ENCODE measurements at places on chromosomes 1 and 21.

- DNase-seq, result no peak
Measured at GRCh38 chr1:24867084-24867870, 62.8 kb downstream of the RUNX3 start.

GRCh38 chr1:2887941-2888855, 86.7 kb upstream of the TTC34 start:
- DNase-seq, result no peak

GRCh38 chr1:182041615-182042014, 19.9 kb downstream of the ZNF648 start:
- peak; percentile 2 for DNase-seq

DNA sequence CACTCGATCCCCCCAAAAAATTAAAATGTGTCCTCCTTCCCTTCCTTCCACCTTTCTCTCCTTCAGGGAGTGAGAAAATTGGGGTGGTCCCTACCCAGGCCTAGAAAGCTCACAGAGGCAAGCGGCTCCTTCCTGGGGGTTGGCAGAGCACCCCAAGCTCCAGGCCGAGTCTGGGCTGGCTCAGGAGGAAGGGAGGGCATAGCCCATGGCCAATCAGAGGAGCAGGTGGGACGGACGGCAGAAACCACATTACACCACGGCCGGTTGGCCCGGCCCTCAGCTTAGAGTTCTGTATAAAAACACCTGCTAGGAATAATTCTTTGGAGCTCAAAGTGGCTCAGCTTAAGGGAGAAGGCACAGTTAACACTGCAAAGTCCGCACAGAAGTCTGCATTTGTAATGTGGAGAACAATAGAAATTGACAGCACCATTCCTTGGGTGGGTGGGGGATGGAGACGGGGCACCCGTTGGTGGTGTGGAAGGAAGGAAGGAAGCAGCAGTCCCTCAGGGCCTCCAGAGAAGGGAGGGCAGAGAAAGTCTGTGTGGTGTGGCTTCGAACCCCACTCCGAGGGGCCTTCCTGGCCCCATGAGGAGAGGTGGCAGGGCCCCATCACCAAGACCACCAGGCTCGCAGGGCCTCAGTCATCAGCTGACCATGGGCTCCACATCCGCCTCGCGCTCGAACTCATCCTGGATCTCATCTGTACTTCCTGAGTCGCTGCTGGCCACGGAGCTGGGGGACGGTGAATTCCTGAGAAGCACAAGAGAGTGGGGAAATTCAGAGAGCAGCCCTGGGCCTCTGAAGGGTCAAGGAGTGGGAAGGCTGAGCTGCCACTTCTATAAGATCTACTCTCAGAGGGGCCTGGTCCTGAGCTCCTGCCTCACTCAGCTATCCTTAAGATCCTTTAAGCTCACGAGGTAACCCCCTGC, 5.8 kb upstream of the ALDH4A1 start:
- no peak for DNase-seq

DNA sequence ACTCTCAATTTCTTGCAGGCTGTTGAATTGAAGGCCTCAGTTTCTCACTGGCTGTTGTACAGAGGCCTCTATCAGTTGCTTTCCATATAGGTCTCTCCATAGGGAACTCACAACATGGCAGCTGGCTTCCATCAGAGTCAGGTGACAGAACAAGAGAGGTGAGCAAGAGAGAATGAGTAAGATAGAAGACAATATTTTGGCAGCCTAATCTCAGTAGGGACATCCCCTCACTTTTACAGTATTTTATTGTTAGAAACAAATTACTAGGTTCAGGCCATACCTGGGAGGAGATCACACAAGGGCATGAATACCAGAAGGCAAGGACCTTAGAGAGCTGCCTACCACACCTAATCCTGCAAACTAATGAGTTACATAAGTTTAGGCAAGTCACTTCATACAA, 162.8 kb downstream of the ATP6V1G3 start:
- no peak for DNase-seq

DNA sequence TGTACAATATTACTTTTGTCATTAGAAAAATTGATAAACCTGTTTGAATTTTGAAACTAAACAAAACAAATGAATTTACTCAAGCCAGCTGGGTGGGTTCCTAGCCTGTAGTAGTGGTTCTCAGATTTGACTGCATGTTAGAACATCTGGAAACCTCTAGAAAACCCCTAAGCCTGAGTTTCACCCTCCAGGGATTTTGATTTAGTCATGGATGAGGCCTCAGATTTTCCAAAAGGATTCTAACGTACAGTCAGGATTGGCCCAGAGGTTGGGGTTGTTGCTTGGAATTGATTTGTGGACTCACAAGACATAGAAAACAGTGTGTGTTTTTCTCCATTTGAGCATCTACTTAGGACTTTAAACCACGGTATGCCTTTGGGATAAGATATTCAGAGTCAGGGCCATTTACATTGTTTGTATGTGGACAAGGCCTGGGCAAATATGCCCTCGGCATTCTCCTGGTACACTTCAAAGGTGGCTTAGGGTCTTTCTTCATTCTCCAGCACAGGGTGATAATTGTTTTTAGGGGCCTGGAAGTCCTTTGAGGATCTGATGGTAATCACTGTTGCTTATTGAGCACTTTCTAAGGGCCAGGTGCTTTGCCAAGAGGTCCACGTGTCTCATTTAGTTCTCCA, 42.6 kb downstream of the ATP5PO start:
- no peak for DNase-seq

GRCh38 chr1:165895451-165895871, 68.0 kb downstream of the UCK2 start:
- DNase-seq, result peak; percentile 60

- peak; percentile 77 for DNase-seq
Measured at GRCh38 chr1:40392221-40392620, 18.7 kb downstream of the SMAP2 start.

DNA sequence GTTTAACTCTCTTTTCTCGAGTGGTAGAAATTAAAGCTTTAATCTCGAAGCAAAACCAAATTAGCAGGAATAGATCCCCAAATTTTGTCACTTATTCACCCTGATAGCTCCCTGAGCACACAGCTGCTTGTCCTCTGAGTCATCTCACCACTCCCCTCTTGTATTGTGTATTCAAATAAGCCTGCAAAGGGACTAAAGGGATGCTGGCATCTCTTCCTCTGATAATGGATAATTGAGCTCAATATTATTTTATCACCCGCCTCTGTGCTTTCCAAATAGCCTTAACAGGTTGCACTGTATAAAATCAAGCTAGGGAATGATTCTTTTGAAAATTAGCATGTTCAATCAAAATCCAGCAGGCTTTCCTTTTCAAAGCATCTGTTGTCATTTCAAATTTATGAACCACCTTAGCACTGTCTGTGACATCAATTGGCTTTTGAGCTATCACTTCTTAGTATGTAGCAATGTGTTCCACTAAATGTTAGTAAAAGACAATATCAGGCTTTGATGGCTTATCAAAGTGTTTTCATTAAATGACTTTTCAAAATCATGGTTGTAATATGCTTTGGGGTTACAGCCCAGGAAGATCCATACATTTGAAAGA, 561.6 kb downstream of the PLA2G4A start:
- DNase-seq, result no peak

GRCh38 chr21:43865540-43866259, 677 bp downstream of the AGPAT3 start:
- DNase-seq, result peak; percentile 20

DNA sequence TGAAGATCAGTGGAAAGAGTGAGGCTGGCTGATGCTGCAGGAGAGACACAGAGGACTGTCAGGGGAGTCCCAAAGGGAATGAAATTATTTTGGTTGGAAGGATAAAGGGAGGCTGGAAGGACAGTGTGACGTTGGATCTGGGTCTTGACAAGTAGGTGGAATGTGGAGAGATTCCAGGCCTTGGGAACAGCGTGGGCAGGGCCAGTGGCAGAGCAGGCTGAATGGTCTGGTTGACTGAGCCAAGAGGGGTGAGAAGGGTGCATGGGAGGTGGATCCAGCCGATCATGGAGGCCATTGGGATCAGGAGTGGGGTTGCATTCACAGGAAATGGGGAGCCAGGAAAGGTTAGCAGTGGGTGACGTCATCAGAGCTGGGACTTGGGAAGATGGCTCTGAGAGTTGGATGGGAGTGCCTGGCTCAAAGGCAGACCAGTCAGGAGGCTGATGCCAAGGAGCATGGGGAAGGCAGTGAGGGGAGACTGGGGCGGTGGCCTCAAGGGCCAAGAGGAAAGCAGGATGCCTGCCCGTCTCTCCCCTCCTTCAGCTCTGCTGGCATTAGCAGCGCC, 146.2 kb upstream of the VAMP3 start:
- DNase-seq, result no peak

DNA sequence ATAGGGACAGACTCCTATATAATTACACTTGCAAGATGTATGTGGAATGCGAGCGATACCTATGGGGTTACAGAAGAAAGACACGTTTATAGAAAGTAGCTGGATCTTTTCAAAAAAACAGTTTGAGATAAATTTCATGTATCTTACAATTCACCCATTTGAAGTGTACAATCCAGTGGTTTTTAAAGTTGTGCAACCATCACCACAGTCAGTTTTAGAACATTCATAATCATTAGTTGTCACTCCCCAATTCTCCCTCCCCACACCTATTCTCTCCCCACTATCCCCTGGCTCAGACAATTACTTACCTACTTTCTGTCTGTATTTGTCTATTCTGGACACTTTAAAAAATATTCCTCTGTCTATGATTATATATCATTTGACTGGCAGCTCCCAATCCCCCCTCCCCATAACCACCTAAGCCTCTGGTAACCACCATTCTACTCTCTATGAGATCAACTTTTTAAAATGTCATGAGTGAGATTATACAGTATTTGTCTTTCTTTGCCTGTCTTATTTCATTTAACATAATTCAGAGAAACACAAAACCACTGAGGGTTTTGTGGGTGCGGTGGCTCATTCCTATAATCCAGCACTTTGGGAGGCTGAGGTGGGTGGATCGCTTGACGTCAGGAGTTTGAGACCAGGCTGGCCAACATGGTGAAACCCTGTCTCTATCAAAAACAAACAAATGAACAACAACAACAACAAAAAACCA, 39.1 kb downstream of the MRPS6 start:
- DNase-seq, result no peak

DNA sequence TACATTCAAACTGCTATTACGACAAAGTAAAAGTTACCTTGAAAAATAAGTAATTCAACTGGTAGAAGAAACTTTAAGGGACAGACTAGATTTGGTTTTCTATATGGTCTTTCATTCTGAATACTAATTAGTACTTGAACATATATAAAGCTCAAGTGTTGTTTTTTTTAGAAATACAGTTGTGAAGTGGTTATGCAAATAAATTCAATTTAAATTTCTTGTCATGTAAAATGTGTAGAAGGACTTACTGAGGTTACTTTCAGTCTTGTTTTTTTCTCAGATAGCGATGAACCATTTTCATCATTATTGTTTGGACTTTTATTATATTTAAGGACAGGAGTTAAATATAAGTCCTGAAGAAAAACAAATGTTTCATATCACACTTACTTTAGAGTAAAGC, 24.4 kb downstream of the HS2ST1 start:
- no peak for DNase-seq

- DNase-seq, result no peak
Measured at GRCh38 chr1:4115191-4115900, 215.3 kb upstream of the C1orf174 start.

GRCh38 chr1:228488125-228488817, 1.1 kb downstream of the RNF187 start:
- DNase-seq, result no peak

DNA sequence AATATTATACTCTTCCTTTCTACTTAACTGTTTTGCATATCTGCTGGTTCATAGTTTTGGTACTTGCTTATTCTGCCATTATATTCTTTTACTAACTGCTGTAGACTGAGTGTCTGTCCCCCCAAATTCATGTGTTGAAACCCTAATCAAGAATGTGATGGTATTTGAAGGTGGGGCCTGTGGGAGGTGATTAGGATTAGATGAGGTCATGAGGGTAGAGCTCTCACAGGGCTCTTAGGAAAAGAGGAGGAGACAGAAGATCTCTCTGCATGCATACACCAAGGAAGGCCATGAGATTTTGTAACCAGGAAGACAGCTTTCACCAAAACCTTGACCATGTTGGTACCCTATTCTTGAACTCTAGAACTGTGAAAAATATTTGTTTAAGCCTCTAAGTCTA, 354.1 kb upstream of the B3GALT2 start:
- no peak for DNase-seq

GRCh38 chr1:212111536-212111935, 76.0 kb downstream of the DTL start:
- no peak for DNase-seq

- peak; percentile 78 for DNase-seq
Measured at GRCh38 chr1:208254376-208254775, 10.2 kb upstream of the PLXNA2 start.

- DNase-seq, result no peak
Measured at GRCh38 chr1:71766748-71767147, 515.6 kb downstream of the NEGR1 start.

GRCh38 chr1:145983206-145983675, 13.1 kb downstream of the TXNIP start:
- no peak for DNase-seq

DNA sequence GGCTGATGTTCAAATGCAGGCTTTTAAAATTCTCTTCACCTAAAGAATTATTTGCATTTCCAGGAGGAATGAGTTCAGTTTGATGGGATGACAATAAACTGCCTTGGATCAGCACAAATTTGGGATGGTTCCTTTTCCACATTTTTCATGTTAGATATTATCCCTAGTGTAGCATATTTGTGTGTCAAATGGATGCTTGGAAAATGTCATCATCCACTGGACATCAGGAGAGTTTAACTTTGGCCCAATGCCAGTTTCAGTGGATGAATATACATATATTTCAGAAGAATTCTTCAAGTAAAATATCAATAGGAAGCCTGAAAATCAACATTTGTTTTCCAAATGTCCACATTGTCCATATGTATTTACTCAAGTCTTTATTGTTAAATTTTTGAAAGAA, 116.5 kb upstream of the COL24A1 start:
- no peak for DNase-seq

- no peak for DNase-seq
Measured at GRCh38 chr1:86795316-86795715, 90.9 kb downstream of the SH3GLB1 start.

DNA sequence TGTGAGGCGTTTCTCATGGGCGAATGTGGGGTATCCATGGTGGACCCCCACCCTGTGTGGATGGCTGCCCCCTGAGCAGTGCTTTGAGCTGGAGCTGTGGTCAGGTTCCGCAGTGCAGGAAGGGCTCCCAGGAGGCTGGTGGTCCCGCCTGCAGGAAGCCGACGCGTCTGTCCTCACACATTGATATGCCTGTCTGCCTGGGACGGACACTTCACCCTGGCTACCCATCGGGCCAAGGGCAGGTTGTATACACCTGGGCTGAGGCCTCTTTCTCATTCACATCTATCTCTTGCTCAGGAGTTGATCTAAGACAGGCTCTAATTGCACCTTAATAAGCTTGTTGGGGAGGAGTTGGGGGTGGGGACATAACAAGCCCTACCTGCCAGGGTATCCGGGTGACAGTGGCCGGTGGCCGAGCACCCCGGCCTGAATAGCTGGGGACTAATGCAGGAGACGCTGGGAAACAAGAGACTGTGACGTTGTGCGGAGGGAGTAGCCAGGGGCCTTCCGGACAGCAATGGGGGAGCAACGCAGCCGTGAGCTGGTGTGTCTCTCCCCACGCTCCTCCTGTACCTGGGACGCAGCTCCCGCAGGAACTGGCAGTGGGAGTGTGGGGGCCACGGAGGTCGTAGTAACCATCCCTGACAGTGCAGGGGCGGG, 21.7 kb downstream of the PDXK start:
- DNase-seq, result no peak

GRCh38 chr1:201688514-201688913, 140.4 kb upstream of the IPO9 start:
- no peak for DNase-seq

- DNase-seq, result peak; percentile 87
Measured at GRCh38 chr1:163174524-163175437, 27.9 kb downstream of the RGS5 start.

GRCh38 chr1:3453891-3454810, at the start of gene ARHGEF16:
ARHGEF16 (plus strand) TSS chr1:3454665; CDS start chr1:3463085, 8,420 bp downstream.
- DNase-seq, result peak; percentile 11

GRCh38 chr21:45871616-45872236, 109.8 kb upstream of the COL6A1 start:
- no peak for DNase-seq

All from fibroblast of the aortic adventitia (primary cell).